ENCODE measurements at places on chromosomes 2 and 18.

DNA sequence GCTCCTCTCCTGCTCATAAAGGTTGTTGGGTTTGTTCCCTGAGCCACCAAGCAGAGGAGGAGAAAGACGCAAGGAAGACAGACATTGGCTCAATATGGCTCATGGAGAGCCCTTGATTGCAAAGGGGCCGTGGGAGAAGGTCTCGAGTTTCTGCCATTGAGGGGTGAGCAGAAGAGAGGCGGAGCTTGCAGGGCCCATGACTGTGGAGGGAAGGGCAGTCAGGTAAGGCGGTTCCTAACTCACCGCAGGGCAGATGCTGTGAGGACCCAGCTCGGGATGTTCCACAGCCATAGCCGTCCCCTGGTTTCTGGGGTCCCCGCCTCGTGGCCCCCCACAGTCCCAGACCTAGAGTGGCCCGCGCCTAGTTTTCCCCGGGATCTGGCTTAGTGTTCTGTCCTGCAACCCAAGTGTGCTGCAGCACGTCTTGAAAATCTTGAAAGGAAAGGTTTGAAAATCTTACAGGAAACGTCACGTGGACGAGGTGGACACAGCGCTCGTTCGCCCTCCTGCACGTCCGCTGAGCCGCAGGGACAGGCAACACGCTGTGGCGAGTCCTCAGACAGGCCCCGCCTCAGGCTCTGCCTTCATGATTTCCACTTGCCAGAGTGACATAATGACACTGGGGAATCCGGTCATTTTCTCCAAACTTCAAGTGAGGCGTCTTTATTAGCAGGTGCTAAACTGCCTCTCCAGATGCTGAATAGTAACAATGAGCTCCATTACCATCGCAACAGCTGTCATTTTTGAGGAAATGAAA lies 105.5 kb upstream of the HDAC4 start:
- no peak for DNase-seq

- no peak for DNase-seq
Measured at GRCh38 chr2:36951574-36951973, 14.8 kb downstream of the STRN start.

DNA sequence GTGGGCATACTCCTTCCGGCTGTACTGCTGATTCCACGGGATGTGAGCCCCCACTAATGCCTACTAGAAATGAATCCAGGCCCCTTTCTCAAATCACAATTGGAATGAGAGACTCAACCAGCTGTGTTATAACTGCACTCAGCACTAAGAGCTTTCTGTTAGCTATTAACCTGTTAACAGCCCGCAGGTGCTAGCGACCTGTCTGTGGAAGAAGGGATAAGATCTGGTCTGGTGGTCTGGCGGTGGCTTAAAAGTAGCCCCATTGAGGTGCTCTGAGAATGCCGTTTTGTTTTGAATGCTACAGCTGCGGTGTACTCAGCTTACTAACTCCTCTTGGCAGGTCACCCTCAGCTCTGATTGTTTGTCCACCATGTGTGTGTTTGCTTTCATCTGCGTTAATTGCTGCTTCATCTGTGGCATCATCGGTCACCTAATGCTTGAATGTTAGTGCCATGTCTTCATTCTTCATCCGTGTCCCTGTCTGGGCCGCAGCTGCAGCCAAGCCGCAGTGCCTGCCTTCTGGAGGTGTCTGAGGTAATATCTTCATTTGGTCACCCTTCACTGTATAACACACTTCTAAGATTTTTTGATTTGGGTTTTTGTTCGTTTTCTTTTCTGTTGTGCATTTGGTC lies 16.3 kb downstream of the RAB12 start:
- no peak for DNase-seq

GRCh38 chr2:61575447-61575859 lies 37.3 kb upstream of the XPO1 start:
- DNase-seq: no peak

GRCh38 chr2:131567891-131568290 lies 40.2 kb downstream of the CCDC74A start:
- DNase-seq: no peak

DNA sequence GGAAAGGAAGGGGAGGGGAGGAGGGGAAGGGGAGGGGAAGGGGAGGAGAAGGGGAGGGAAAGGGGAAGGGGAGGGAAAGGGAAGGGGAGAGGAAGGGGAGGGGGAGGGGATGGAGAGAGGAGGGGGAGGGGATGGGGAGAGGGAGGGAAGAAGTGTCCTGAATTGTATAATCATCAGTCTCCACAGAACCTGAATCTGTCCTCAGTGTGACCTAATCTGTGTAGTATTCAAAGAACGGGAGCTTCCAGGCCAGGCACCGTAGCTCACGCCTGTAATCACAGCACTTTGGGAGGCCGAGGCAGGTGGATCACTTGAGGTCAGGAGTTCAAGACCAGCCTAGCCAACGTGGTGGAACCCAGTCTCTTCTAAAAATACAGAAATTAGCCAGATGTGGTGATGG lies 41.1 kb upstream of the CCDC150 start:
- no peak for DNase-seq

DNA sequence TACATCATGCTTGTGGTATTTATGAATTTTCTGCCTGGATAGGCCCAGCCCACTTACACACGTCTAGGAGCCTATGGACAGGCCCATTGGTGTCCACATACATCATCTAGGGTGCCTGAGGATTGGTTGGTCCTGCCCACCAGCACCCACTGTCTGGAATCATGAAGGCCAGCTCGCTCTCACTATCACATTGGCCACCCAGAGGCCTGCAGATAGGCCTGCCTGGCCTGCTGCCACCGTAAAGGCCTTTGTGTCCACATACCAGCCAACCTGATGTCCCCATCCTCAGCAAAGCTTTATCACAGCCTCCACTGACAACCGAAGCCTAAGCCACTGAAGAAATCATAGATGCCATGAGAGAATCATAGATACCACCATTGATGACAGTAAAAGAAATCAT lies 40.2 kb downstream of the METTL21A start:
- no peak for DNase-seq

DNA sequence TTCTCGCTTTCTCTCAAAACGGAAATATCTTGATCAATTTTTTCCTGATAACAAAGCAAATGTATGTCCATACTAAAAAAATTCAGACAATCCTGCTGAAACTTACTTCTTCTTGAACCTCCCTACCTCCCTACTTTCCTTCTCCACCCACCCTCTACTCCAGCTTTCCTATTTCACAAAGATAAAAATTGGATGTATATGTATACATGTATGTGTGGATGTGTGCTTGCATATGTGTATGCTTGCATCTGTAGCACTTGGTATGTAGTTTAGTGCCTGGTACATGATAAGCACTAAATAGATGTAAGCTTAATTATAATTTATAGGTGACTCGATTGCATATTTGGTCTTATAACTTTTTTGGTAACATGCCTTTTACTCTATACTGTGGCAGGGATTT lies 167.5 kb upstream of the ITGA4 start:
- DNase-seq: no peak

DNA sequence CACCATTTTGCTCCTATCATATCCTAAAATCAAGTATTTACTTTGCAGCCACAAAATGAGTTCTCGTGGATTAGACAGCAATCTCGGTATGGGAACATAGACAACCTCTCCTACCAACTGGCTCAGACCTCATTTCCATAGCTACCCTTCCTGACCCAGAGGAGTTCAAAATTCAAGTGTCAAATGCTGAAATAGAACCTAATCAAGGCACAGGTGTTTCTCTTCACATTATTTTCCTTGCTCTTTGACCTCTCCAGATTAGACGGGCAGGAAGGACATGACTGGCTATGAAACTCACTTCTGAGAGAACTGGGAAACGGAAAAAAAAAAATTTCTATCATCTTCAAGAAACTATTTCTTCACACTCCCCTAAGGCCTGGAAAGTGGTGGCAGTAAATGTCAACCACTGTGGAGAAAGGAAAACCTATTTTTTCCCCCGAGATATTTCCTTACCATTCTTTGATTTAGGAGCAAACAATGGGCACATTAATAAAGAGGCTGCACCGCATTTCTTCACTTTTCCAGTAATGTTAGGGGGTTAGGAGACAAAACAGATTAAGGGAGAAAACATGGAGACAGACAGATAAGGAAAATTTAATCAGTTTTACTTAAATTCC lies 63.6 kb upstream of the DTNB start:
- no peak for DNase-seq

DNA sequence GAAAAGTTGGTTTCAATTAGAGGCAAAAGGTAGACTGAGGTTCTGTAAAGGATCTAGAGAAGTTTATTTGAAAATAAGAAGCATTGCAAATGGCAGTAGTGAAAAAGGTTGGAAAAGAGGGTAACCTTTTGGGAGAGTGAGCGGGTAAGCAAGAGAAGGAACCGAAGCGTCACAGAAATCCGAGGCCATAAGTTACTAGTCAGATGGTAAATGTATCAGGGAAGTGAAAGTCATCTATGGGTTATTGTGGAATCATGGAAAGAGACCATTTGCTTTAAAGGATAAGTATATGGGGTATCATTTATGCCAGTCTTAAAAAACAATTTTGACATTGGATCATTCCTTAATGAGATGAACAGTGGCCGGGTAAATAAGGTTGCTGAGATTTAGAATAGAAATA lies 30.5 kb downstream of the EML4 start:
- no peak for DNase-seq

DNA sequence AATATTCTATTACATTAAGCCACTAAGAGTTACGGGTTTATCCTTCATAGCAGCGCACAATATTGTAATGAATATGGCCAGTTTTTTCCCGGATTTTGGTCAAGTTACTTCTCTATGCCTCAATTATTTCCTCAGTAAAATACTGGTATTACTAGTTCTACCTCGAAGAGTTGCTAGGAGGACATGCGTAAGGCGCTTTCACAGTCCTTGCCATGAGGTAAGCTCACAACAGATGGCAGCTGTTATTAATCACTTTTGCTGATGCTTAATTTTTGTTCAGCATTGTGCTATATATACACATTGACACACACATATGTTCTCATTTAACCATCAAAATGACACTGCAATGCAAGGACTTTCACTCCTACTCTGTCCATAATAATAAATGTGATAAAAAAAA lies 101.5 kb downstream of the SCG2 start:
- no peak for DNase-seq

DNA sequence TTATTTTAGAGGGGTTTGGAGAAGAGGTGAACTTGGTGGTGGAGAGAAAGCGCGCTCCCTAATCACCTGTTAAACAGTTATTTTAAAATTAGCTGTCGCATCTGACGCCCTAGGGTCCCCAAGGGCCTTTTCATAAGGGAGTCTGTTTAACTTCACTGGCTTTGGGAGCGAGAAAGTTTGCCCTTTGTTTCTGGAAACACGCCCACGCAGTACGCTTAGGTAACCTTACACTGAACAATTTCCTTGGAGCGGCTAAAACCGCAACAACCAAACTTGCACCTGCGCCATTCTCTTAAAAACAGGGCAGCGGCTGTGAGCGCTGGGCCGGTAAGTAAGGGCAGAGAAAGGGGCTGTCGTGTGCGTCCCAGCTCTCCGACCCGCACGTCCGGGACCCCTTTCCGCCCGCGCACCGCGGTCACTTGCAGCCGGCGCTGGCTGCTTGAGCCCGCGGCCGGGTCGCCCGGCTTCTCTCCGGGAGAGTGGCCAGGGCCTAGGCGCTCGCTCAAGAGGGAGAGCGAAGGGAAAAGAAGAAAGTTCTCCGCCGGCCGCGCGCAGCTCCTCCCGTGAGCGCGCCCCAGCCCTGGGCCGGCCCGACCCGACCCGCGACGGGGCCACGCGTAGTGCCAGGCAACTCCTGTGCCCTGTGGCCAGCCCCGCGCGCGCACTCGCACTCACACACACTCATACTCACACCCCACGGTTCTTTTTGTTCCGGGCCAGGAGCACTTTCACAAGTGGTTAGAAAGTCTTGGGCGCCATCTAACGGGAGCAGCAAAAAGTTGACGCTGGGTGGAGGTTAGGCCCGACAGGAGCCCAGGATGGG lies 19.2 kb downstream of the POU3F3 start:
- DNase-seq: peak; percentile 10

GRCh38 chr2:120935339-120936313 lies 200.0 kb downstream of the GLI2 start:
- DNase-seq: no peak

DNA sequence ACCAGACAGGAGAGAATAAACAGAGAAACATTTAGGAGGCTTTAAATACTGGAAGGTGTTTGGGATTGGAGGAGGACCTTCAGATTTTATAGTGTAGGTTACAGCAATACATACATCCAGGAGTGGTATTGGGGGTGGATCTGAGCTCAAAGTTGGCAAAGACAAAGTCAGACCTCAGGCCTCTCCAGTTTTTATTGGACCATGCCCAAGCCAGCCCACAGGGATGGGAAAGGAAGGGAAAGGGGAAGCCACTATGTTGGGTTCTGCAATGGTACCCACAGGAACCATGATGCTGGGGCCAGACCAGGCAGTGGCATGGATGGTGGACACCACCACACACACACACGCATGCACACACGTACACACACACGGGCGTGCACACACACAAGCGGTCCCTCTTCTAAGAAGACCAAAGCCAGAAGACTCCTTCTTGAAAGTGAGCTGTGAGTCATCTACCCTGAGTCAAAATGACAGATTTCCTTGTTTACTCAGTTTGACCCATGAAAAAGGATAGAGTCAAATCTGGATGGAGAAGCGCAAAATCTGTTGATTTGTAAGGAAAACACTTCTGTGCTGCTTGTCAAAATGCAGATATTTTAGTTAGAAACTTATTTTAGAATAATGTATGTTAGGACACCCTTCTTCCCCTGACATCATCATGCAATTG lies 87.9 kb downstream of the TRABD2A start:
- DNase-seq: no peak

DNA sequence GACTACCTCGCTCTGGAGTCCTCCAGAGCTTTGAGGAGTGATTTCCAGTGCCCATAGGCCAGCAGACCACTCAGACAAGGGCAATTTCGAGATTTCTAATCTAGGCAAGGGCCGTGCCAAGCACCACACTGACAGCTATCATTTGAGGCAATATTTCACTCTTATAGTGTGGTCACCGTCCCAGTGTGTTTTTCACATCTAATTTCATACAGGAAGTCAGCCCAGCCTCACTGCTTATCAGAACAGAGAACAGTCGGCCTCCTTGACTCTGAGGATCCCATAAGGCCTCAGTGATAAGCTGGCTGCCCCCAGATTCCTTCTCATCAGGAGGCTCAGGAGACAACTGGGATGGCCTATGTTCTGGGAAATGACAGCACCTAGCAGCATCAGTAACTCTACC lies 581 bp downstream of the CAPN14 start:
- DNase-seq: no peak

DNA sequence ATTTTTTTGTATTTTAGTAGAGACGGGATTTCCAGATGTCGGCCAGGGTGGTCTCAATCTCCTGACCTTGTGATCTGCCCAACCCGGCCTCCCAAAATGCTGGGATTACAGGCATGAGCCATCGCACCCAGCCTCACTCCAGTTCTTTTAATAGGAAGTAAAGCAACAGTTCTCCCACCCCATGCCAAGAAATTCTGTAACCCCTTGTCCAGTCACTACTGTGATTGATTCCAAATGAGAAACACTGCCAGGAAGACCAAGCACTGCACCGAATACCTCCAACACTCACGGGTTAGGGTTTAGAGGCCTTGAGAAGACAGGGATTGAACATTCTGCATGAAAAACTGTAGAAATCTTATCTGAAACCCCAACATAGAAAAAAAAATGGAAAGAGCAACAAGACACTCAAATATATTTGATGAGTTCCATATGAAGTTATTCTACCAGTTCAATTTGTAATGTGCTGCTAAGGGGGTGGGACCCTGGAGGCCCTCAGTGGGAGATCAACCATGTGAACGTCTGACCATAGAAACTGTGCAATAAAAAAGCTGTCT lies 48.2 kb upstream of the BIN1 start:
- DNase-seq: no peak
